NCI-H226 (cell line): ENCODE measurements at places on chromosomes 1 and 21.

DNA sequence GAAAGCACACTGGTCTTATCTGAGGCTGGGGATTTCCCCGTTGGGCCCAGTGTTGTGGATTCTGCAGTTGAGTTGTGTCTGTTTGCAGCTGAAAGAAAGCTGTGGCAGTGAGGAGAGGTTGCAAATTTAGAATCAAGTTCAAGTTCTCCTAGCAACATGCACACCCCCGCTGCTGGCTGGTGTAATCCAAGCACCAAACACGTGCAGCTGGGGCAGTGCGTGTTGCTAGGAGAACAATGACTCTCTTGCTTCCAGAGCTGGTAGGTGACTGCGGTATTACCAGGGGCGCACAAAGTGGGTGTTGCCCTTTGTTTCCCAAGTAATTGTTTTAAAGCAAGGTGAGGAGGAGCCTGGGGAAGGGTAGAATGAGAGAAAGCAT, 91.5 kb downstream of the IER5 start:
- no peak for DNase-seq

- no peak for DNase-seq
Observed at GRCh38 chr1:89546934-89547562, 22.4 kb downstream of the LRRC8B start.

- peak; percentile 60 for DNase-seq
Observed at GRCh38 chr1:178724728-178725465, at the start of gene RALGPS2. RALGPS2 (plus strand) TSS chr1:178725244; CDS start chr1:178776765, 51,521 bp downstream.

GRCh38 chr1:148379697-148380096, 103.4 kb downstream of the PPIAL4G start:
- no peak for DNase-seq

- DNase-seq, result no peak
Observed at GRCh38 chr1:11558276-11558675, 79.3 kb downstream of the DISP3 start.

DNA sequence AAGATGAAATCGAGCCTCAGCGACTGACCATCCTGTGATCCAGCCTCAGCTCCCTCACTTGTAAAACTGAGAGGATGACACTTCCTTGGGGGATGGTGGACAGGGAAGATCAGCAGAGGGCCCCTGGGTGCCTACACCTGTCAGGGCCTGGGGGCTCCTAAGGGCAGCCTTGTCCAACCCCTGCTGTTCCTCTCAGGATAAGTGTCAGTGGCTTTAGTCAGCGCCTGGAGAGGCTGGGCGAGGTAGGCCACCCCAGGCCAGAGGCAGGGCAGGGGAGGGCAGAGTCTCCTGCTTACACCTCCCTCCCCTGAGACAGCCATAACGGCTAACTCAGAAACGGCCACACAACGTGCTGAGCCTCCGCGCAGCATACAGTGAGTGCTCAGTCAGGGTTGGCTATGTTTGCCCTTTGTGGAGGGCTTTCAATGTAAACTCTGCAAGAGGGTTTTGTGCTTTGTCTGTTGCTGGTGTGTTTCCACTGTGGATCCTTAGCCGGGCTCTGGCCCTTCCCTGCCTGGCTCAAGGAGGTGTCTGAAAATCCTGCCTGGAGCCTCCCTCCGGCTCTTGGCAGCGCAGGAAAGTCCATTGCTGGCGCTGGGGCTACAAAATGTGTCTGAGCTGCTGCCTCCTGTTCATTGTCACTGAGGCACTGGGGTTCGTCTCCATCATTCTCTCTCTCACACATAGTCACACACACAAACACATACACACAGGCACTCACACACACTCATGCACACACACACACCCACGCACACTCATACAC, 588.4 kb downstream of the PTPRU start:
- DNase-seq, result no peak
